HS-27A (cell line): ENCODE measurements at places on chromosomes 2 and 18.

GRCh38 chr2:85585781-85586105, 1.5 kb downstream of the VAMP5 start:
- no peak for DNase-seq

DNA sequence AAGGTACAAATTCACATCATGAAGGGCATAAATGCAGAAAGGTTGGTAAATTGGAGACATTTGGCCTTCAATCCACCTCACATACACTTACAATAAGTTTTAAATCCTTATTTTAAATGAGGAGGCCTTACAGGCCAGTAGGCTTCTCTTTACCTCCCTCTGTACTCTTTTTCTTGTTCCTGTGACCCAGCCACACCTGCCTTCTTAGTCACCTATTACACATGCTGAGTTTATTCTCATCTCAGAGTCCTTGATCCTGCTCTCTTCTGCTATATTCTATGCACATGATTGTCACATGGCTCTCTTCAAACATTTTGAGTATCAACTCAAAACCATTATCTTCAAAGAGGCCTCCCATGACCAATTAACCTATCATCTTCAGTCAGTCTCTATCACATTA, 491.5 kb downstream of the SATB2 start:
- DNase-seq = no peak

DNA sequence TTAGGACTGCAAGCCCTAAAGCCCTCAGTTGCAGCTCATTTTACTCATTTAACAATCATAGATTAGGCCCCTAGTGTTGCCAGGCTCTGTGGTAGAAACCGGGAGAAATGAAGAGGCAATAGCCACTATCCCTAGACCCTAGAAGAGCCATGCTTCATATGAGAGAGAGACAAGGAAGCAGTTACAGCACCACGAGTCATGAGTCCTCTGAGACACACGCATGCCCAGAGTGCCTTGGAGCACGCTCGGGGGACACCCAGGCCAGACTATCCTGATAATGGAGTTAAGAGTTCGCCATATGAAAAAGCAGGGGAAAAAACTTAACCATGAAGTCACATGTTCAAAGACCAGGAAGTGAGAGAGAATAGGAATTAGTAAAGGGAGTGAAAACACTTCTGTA, 321.5 kb upstream of the PKDCC start:
- no peak for DNase-seq

DNA sequence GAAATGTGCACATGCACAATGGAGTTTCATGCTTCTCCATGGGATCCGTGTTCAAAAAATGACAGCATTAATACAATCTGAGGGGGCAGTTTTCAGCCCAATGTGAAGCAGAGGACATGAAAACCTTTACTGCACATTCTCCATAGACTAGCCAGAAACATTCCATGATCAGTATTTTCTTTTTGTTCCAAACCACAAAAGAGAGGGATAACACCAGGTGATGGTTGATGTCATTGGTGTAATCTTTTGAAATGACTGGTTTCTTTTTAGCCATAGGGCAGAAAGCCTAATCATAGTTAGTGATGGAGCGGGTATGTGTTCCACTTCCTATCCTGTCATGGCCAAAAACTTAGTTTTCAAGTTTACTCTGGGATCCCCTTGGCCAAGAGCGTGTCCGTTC, 1.8 kb upstream of the KYNU start:
- DNase-seq = no peak

GRCh38 chr18:65737471-65737955, 13.3 kb upstream of the CDH7 start:
- no peak for DNase-seq

DNA sequence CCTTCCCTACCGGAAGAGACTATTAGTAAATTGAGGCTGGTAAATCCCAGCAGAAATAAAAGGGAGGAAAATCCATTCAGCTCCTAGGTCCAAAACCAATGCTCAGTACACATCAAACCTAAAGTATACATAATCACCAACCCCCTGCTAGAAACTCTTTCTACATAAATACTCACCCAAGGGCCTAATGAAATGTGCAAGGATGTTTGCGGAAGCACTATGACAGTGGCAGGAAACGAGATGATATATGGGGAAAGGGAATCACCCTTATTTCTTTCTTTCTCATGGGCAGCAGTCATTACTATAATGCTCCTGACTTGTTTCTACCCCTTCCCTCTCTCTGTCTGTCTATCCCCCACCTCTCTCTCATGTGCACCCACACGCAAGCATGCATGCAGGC, 1.3 kb upstream of the SCTR start:
- DNase-seq = no peak

GRCh38 chr2:207072571-207072970, 93.2 kb downstream of the KLF7 start:
- no peak for DNase-seq

GRCh38 chr2:236507393-236508085, 62.1 kb upstream of the ACKR3 start:
- DNase-seq = no peak

- no peak for DNase-seq
Measured at GRCh38 chr18:75529394-75529793, 101.9 kb upstream of the SMIM21 start.

DNA sequence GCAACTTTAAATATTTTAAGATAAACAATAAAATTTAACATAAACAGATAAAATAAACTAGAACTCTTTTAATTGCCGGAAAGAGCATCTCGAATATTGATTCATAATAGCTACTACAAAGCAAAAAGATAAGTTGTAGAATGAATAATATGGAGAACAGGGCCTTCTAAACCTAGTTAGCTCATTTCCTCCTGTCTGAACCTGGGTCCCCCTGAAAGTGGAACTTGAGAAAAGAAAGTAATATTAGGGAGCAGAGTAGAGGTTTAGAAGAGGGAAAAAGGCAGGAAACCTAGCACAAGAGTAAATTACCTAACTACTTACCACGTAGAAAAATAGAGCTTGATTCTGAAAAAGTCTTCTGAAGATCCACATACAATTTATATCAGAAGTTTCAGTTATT, 80.7 kb upstream of the NETO1 start:
- no peak for DNase-seq

DNA sequence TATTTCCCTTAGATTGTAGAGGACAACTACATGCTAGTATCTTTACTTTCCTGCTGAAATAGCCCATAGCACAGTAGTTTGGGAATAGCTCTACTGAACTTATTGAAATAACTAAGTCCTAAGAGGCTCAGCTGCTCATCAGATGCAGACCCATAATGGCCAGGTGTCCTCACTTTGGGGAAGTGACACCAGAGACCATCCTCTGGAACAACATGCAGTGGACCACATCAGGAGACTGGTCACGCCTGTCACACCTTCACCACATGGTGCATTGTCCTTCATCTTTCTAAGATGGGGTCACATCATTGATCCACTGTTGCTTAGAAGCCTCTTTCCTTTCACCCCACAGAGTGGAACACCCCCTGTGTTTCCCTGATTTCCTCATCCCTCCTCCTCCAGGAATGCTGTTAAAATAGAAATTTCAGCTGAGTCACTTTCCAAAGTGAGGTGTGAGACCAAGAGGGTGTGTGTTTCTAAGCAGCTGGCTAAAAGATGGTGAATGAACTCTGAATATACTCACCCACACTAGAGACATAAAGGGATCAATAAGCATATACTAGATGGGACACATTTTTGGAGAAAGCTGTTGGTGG, 215.2 kb upstream of the LRRTM1 start:
- DNase-seq = no peak

- no peak for DNase-seq
Measured at GRCh38 chr2:196464311-196464710, 175.2 kb upstream of the CCDC150 start.

GRCh38 chr2:85711578-85712060, 17.5 kb downstream of the GNLY start:
- DNase-seq = no peak

GRCh38 chr2:85213404-85213803, 80.2 kb downstream of the TCF7L1 start:
- DNase-seq = no peak

GRCh38 chr2:217939629-217940245, 63.1 kb downstream of the TNS1 start:
- DNase-seq = no peak

- no peak for DNase-seq
Measured at GRCh38 chr18:76435316-76435989, 59.6 kb downstream of the ZNF516 start.

- DNase-seq = no peak
Measured at GRCh38 chr2:174722942-174723592, 41.2 kb downstream of the CHRNA1 start.

- no peak for DNase-seq
Measured at GRCh38 chr2:18527822-18528221, 32.6 kb downstream of the RDH14 start.

DNA sequence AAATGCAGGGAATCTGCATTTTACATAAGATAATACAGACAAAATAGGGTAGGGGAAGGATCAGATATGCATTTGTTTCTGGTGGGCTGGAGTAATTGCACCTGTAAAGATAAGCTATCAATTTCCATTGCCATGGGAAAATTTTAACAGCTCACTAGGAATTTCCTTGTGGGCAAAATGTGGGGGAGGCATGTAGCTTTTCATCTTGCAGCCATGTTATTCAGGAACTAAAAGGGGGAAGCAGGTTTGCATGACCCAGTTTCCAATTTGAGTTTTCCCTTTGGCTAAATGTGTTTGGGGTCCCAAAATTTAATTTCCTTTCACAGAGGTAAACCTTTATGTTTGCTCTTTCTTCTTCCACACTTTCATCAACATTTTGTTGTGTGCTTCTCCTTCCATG, 624.4 kb downstream of the NYAP2 start:
- DNase-seq = no peak

DNA sequence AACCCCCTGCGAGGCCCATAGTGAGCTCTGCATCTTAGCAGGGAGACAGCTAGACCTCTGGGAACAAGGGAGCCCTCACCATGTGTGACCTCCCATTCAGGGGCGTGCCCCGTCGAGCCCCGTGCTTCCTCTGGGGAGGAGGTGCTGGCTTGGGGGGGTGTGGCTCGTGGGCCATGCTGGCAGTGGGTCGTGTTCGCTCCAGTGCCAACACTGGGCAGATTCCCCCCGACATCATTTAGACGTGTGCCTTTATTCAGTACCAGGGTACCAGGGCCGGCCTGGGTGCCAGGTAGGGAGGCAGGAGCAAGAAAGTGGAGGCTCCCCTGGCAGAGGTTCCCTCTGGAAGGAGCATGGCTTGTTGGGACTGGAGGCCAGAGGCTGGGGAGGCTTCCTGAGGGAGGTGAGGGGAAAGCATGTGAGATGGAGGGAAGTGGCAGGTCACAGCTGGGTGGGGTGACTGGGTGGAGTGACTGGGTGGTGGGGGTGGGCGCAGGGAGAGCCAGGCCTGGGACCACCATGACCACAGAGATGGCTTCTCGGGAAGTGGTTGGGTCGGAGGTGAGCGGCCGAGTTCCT, 15.2 kb downstream of the GPC1 start:
- DNase-seq = no peak

DNA sequence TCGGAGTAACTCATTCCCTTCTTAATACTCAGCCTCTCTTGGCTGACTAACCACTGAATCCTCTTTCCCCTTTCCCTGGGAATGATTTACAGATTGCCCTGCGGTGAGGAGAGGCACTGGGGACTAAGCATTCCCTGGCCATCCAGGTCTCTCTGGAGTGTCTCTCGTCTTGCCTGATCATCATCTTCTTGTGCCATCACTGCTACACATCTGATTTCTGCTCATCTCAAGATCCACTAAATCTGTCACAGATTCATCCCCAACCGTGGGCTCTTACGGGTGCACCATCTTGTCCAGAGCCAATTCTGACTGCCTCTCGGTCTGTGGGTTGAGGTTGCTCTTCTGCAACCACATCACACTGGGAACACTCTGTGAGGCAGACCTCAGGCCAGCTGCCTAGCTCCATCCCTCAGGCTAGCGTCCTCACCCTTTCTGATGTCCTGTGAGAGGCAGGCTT, 12.0 kb downstream of the SFTPB start:
- DNase-seq = no peak

DNA sequence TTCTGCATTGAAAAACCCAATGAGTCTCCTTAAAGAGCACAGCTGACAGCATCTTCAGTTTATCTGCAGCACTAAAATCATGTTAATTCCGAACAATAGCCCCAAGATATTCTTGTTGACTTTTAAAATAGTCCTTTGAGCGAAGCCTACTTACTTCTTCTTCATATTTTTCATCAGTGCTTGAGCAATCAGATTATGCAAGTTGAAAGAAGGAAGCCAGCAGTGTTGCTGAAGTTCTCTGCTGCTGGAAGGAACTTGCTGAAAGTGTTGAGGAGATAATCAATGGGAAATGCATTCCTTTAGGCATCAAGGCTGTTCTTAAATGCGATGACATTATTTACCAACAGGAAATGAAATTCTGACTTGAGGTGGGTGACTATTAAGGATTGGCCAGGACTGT, 105.9 kb upstream of the SNTG2 start:
- no peak for DNase-seq

- no peak for DNase-seq
Measured at GRCh38 chr2:218245214-218245613, 15.6 kb upstream of the GPBAR1 start.

- no peak for DNase-seq
Measured at GRCh38 chr18:4547126-4547525, 92.0 kb upstream of the DLGAP1 start.

GRCh38 chr2:72917138-72917876, at the start of gene EMX1:
Gene EMX1 (plus strand): TSS chr2:72917519. CDS start chr2:72917853, 334 bp downstream.
- no peak for DNase-seq

- DNase-seq = no peak
Measured at GRCh38 chr2:152562198-152562884, 154.9 kb downstream of the PRPF40A start.

GRCh38 chr18:58452454-58453166, 176.3 kb downstream of the ALPK2 start:
- DNase-seq = no peak

DNA sequence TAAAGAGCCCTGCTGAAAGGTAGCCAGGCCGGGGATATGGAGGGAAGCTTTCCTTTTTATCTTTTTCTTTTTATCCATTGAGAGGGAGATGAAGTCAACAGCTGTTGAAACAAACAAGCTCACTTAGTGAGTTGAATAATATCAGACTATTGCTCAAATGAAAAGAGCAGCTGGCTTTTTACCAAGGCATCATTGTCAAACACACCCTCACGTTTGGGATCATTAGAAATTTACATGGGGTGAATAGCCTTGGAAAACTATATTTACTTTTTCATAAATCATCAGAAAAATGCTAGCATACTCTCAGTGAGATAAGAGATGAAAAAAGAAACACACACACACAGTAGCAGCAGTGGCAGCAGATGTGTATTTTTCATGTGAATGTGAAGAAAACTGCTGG, 71.5 kb upstream of the HNMT start:
- DNase-seq = no peak

- no peak for DNase-seq
Measured at GRCh38 chr2:179096090-179096489, 46.2 kb upstream of the CCDC141 start.

GRCh38 chr18:29003194-29003593, 826.3 kb upstream of the CDH2 start:
- no peak for DNase-seq

DNA sequence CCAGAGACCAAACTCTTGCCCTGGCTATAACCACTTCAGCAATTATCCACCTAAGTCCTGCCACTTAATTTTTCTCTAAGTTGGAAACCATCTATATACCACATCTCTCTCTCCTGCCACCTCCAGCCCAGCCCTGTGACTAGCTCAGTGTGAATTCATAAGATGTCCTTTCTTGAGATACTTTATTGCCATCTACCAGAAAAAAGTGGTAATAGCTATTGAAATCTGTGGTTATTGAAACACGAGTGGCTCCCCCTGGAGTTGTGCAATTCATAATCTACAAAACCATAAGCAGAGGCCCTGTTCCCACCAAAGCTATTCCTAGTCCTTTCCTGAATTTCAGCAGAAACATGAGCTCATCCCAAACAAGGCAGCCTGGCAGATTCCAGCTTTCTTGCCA, 324.0 kb downstream of the TXNL1 start:
- peak; percentile 17 for DNase-seq
